ENCODE measurements at places on chromosomes 2 and 18.

DNA sequence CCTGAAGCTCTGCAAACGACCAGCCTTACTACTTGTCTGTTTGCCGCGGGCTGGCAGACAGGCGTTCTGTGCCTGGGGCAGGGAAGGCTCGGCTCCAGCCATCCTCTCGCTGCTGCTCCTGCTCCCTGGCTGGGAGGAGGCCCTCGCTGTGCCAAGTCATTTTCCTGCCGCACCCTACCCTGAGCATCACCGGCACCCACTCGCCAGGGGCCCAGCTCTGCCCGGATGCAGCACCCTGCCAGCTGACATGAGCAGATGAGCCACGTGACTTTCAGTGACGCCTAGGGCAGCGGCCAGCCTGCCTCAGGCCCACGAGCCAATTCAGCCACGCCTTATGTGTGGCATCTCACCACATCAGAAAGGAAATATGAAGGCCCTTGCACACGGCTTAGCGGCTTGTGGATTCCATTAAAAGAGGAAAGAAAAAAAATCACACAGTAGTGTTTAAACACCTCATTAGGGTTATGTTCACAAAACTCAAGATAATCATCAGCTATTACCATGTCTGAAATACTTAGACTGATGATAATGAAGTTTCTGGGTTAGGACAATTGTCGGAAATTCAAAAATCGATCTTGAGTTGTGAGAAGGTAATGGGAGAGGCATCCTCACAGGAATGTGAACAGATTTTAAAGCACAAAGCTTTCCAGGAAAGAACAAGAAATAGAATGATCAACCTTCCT is 250.5 kb downstream of the TWIST2 start:
- no peak for DNase-seq

- no peak for DNase-seq
Measured at GRCh38 chr2:45954233-45954850, 302.9 kb downstream of the PRKCE start.

GRCh38 chr18:12929477-12930083 is 18.2 kb upstream of the SEH1L start:
- no peak for DNase-seq

DNA sequence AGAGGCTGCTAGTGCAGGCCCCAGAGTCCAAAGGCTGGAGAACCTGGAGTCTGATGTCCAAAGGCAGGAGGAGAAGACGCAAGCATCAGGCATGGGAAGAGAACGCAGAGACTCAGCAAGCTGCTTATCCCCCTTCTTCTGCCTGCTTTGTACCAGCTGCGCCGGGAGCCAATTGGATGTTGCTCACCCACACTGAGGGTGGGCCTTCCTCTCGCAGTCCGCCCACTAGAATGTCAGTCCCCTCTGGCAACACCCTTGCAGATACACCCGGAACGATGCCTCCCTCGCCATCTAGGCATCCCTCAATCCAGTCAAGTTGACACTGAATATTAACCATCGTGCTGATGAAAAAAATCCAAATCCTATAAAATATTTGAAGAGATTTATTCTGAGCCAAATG is 141.6 kb downstream of the TWIST2 start:
- no peak for DNase-seq

DNA sequence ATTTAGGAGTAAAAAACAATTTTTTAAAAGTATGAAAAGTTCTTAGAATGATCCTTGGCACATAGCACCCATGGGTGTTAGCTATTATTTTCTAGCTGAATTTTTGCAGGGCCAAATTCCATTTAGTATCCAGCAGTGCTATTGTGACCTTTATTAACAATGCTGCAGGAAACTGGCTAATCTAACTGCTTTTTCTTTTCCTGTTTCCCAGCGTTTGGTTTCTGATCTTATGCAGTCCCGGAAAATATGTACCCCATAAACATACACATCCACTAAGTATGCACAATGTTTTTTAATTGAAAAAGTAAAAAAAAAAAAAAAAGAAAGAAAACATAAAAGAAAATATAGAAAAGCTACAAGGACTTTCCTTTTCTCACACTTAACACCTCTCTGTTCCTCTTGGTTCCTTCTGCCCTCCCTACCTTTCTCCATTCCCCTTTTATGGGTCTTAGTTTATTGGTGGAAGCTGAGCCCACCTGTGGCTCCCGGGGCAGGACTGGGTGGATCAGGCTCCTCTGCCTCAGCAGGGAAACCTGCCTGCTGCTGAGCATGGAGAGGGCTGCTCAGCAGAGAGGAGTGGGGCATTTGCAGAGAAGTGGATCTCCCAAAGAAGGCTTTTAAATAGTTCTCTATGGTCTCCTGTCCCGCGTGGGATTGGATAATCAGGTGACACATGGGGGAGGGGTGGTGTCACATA is 9.3 kb upstream of the SLC16A14 start:
- no peak for DNase-seq

DNA sequence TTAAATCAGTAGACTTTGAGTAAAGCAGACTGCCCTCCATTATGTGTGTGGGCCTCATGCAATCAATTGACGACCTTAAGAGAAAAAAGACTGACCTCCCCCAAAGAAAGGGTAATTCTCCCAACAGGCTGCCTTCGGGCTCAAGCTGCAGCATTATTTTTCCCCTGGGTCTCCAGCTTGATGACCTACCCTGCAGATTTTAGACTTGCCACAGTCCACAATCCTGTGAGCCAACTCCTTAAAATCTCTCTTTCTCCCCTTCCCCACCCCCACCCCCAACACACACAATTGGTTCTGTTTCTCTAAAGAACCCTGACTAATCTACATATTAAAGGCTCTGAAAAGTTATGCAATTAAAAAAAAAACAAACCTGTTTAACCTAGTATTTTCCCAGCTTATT is 89.4 kb downstream of the RNF152 start:
- DNase-seq, result no peak

- peak; percentile 11 for DNase-seq
Measured at GRCh38 chr2:12728221-12728777, 11.6 kb downstream of the TRIB2 start.

- DNase-seq, result no peak
Measured at GRCh38 chr2:38202713-38203445, 126.9 kb upstream of the CYP1B1 start.

DNA sequence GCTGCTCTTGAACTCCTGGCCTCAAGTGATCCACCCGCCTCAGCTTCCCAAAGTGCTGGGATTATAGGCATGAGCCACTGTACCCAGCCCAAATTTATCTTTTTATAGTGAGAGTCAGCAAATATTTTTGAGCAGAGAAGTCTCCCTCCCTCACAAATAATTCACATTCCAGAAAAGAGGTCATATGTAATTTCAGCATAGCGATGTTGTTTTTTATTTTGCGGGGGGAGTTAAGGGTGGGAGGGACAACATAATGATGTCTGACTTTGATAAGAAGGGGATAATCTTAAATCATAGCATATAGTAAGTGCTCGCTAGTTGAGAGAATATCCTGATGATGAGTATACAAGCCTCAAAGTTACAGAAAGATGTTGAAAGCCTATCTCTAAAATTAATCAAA is 1090.2 kb upstream of the ACVR2A start:
- DNase-seq, result no peak

- no peak for DNase-seq
Measured at GRCh38 chr18:60755134-60755533, 382.6 kb upstream of the MC4R start.

- no peak for DNase-seq
Measured at GRCh38 chr2:58202404-58202803, 38.7 kb downstream of the FANCL start.

DNA sequence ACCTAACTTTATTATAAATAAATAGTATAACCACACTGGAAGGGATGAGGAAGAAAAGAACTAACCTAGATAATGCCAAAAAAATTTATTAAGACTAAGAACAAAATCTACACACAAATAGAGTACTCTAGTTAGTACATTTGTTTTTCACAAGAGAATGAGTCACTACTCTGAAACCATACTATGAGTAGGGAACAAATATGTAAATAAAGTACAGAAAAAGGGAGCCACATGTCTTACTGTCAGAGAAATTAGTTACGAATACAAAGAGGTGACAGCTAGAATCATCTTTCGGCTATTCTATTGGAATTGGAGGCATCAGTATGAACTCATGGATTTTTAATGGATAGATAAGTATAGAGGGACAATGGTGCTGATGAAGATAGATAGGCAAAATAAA is 150.5 kb downstream of the COPS8 start:
- no peak for DNase-seq

DNA sequence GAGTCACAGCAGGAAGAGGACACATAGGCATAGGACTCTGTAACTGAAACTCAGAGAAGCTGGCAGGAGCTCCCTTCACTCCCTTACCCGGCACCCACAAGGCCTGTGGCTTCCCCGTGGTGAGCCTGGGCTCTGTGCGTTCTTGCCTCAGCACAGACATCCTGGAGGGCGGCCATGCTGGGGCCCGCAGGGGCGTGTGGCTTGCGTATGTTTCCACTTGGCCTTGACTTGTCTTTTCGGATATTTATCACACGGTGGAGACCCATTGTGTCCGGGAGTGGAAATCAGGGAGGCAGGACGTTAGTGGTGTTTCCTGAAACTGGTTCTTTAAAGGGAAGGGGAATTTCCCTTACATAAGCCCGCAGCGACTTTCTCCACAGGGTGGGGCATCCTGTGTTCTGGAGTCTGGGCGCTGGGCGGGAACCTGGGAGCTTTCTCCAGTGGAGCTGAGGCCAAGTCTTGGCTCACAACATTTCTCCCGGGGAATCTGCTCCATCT is 49.9 kb upstream of the EML6 start:
- no peak for DNase-seq

Measured in stimulated activated CD8-positive, alpha-beta memory T cell treated with anti-CD3 and anti-CD28 coated beads, Interleukin-15, amount 100 ng/mL, for 1 hour (primary cell).